ENCODE measurements at places on chromosomes 4 and X. TPM values are rescaled to one million over a fixed set of nuclear protein-coding genes. Genes with fewer than 3 reads are reported as not detected.

DMRTC1B gene
- not detected for total RNA-seq

PCDH19 gene
- total RNA-seq = under 0.01 TPM

FRG2 gene
- not detected for total RNA-seq

CYP4V2 gene
- total RNA-seq = 15.0 TPM

WWC2 gene
- total RNA-seq = 45.1 TPM

Measured in placental pericyte (primary cell).